ENCODE measurements at places on chromosomes 12 and 14. TPM values are rescaled to one million over a fixed set of nuclear protein-coding genes. Genes with fewer than 3 reads are reported as not detected.
A peak's percentile ranks its signal among the peaks of the same experiment; 100 is the strongest.

The RNASE4 gene
- total RNA-seq, result 0.34 TPM

DNA sequence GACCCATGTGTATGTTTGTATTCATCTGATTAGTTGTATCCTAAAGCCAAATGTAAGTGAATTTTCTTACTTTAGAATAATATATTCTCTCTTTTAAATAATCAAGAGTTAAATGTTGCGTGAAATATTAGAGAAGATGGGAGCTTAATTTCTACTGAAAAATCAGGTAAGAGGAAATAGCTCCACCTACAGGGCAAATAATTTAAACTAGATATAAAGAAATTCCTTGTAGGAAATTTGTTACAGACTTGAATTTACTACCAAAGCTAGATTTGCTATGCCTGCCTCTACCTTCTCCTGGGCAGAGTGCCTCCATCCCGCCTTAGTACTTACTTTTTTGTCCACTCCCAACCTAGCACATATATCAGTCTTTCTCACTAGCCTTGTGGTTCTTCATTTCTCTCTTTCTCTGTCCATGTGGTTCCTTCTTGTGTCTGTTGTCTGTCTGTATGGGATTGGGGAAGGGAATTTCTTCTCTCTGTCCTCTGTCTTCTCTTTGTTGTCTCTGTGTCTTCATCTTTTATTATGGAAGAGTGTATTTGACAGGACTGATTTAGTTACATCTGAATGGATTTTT lies 44.7 kb downstream of the PALS1 start:
- no peak for DNase-seq
- H3K4me1 ChIP-seq, result no peaks in the 10 kb centered on the region
- H3K27me3 ChIP-seq, result no peaks in the 10 kb centered on the region
- no peak overlapping the region for H3K4me3 ChIP-seq
- H3K27ac ChIP-seq, result no peak overlapping the region

DNA sequence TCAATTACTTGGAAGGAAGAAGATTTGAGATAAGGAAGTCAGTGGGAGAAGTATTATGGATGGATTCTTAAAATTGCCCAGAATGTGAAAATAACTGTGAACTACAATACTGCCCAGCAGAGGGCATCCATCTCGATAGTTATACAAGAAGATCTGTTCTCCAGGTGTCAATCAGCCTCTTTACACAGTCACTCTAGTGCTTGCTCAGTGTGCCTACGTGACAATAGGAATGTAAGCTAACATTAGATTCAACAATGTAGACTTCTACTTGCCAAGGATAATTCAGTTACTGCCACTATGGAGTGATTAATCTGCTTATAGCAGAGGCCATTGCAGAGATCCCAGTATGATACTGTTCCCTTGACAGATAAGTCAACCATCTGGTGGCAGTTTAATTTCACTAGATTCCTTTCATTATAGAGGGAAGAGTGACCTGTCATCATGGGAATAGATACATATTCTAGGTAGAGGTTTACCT lies 10.6 kb upstream of the MAP4K5 start:
- peaks cover 13% of the 10 kb centered on the region for H3K27me3 ChIP-seq
- no peak overlapping the region for H3K4me3 ChIP-seq
- peaks cover 16% of the 10 kb centered on the region for H3K4me1 ChIP-seq
- no peaks in the 10 kb centered on the region for H3K36me3 ChIP-seq
- peak; percentile 15 for DNase-seq

DNA sequence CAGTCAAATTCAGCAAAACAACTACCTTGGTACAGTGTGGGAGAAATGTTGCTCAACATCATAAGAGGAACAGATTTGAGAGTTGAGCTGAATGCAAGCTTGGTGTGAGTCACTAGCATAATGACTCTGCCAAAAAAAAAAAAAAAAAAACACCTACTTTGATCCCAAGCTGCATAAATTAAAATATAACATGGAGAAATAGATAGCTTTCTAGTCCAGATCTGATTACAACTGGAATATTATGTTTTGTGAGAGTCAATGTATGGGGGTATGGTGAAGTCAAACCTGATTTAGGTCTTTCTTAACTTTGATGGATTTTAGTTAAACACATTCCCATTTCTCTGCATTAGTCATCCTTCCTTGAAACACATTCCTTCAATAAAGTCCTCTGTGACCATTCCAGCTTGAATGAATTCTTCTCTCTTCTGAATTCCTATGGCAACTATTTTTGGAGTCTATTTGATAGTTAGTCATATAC lies 188.1 kb downstream of the SLC5A8 start:
- H3K4me3 ChIP-seq, result no peak overlapping the region
- H3K27ac ChIP-seq, result no peak overlapping the region

DNA sequence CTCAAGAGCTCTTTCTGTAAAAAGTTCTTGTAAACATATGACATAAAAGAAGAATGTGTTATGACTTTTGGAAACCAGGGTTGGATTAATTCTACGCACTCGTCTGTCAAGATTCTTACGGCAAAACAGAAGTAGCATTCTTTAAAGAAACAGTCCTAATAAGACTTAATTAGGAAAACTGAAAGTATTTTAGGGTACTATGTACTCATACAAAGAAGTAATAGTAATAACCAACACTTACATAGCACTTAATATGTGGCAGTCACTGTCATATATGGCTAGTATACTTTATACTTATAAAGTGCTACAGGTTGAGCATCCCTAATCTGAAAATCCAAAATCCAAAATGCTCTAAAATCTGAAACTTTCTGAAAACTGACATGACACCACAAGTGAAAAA lies 72.9 kb upstream of the ST8SIA1 start:
- H3K36me3 ChIP-seq, result no peaks in the 10 kb centered on the region
- H3K27me3 ChIP-seq, result no peaks in the 10 kb centered on the region
- H3K4me3 ChIP-seq, result no peak overlapping the region
- no peak for DNase-seq
- no peak overlapping the region for H3K27ac ChIP-seq
- peaks cover 31% of the 10 kb centered on the region for H3K4me1 ChIP-seq

GRCh38 chr14:77094672-77095284 lies 3.3 kb upstream of the CIPC start:
- H3K27ac ChIP-seq, result no peak overlapping the region
- peaks cover 2% of the 10 kb centered on the region for H3K36me3 ChIP-seq
- peak; percentile 68 for DNase-seq
- H3K27me3 ChIP-seq, result peaks cover 8% of the 10 kb centered on the region
- peak overlapping the region; percentile 28 for H3K4me3 ChIP-seq

DNA sequence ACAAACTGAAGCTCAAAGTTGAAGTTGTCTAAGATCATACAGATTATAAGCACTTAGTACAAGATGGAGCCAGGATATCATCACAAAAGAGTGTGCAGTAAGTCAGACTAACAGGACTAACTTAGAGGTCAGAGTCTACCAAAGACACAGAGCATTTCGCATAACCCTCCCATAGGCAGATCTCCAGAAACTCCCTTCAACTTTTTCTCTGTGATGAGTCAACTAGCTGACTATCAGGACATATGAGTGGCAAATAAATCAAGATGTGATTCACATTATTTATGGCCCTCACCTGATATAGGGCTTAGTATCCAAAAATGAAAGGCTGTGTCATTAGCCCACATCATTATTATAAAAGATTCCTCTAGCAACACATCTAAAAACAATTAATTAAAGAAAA lies 484.6 kb downstream of the GALC start:
- H3K27me3 ChIP-seq, result no peaks in the 10 kb centered on the region
- no peaks in the 10 kb centered on the region for H3K36me3 ChIP-seq
- no peak overlapping the region for H3K4me3 ChIP-seq
- H3K27ac ChIP-seq, result no peak overlapping the region
- no peaks in the 10 kb centered on the region for H3K4me1 ChIP-seq
- DNase-seq, result no peak

The RPS29 gene
- total RNA-seq, result 1,860 TPM

The ASB2 gene
- 21.1 TPM for total RNA-seq

- no peak for DNase-seq
- no peak overlapping the region for H3K27ac ChIP-seq
- no peaks in the 10 kb centered on the region for H3K4me1 ChIP-seq
- H3K27me3 ChIP-seq, result no peaks in the 10 kb centered on the region
These were observed 1049.2 kb downstream of the AACS start for GRCh38 chr12:126114441-126114840.

DNA sequence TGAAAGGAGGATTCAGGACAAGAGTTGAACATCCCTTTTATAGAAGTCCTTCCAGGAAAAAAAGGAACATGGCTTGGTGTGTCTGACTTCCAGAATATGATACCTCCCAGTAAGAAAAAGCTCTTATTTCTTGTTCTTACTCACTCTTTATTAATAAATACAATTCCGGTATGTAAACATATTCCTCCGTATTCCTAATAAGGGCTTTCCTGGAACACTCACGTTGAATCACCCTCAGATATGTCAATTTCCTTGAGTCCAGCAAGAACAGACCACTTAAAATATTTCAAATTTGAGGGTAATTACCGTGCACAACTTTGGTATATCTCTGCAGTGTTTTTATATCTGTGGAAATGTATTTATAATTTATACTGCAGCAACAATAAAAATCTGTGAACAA lies 385.6 kb downstream of the SYT1 start:
- H3K4me1 ChIP-seq, result no peaks in the 10 kb centered on the region
- no peak overlapping the region for H3K4me3 ChIP-seq
- no peak overlapping the region for H3K27ac ChIP-seq
- H3K27me3 ChIP-seq, result no peaks in the 10 kb centered on the region

The ANHX gene
- total RNA-seq, result not detected

DNA sequence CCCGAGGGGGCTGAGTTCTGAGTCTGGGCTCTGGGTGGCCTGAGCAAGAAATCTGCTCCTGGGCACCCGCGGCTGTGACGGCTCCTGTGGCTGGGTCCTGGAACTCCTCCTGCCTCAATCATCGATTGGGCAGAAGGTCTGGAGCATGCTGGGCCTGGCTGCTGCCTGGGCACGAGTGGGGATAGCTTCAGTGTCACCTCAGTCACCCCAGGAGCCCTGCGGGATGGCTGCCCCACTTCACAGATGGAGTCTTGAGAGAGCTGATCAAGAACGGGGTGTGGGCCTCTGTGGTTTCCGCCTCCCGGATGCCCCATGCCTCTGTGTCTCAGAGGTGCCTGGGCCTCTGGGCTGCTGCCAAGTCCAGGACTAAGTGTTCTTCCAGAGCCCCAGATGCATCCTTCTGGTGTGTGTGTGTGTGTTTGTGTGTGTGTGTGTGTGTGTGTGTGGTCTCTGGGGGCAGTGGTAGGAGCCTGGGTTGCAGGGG lies 185.6 kb upstream of the C14orf180 start:
- peak overlapping the region; percentile 66 for H3K27ac ChIP-seq
- H3K27me3 ChIP-seq, result peaks cover 2% of the 10 kb centered on the region
- no peak overlapping the region for H3K4me3 ChIP-seq
- peak; percentile 56 for DNase-seq
- peaks cover 37% of the 10 kb centered on the region for H3K4me1 ChIP-seq

- DNase-seq, result no peak
- H3K27ac ChIP-seq, result no peak overlapping the region
- H3K4me3 ChIP-seq, result no peak overlapping the region
- H3K4me1 ChIP-seq, result no peaks in the 10 kb centered on the region
These were observed 63.7 kb upstream of the PLEKHA5 start for GRCh38 chr12:19065871-19066270.

- H3K36me3 ChIP-seq, result no peaks in the 10 kb centered on the region
- no peak overlapping the region for H3K4me3 ChIP-seq
- peak; percentile 42 for DNase-seq
- no peak overlapping the region for H3K27ac ChIP-seq
- H3K27me3 ChIP-seq, result peaks cover 8% of the 10 kb centered on the region
These were observed 135.7 kb downstream of the PPM1H start for GRCh38 chr12:62799126-62799736.

The P2RX7 gene
- total RNA-seq, result 7.3 TPM

DNA sequence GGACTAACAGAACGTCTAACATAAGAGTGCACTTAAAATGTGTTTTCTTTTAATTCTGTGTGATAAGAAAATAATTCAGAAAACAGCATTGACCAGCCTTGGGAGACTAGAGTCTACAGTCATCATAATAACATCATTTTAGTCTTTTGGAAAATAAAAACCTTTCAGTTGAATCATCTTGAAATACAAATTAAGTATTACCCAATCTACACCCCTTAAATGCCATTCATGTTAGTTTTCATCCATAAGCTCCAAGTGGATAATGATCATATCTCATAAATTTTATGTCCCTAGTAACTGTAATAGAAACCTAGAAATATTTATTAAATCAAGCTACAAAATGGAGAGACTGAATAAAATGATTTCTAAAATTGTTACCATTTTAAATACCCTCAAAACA lies 32.4 kb downstream of the EPS8 start:
- H3K4me1 ChIP-seq, result no peaks in the 10 kb centered on the region
- H3K4me3 ChIP-seq, result no peak overlapping the region
- no peak for DNase-seq
- H3K27me3 ChIP-seq, result peaks cover 18% of the 10 kb centered on the region
- no peak overlapping the region for H3K27ac ChIP-seq

All from activated T-helper 1 cell treated with anti-CD3 and anti-CD28 coated beads, Interleukin-12 subunit alpha, Interleukin-12 subunit beta, Interleukin-2, Interleukin-4 antibody, amounts not matched to agents 30 ng/mL and 10 ng/mL and 1 ng/mL, durations not matched to agents 14 hours and 24 hours and 36 hours (primary cell).